HTR-8/SVneo (cell line): ENCODE measurements at places on chromosomes 4 and X.

- no peak for DNase-seq
Observed at GRCh38 chr4:53747401-53747800, 156.1 kb upstream of the LNX1 start.

DNA sequence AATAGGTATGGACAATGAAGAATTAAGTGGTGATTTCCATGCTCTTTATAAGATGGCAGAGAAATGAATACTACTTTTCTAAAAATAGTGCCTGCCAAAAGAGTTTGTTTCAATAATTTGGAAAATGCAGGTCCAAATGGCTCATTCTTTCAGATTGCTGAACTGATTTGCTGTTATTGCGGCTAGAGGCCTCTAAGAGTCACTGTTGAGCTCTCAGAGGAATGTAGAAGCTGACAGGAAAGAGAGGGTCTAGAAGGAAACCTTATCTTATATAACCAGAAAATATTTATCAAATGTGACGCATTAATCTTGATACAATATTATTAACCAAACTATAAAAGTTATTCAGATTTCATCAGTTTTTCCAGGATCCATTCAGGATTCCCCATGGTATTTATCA, 65.7 kb upstream of the PAGE1 start:
- DNase-seq: peak; percentile 5

DNA sequence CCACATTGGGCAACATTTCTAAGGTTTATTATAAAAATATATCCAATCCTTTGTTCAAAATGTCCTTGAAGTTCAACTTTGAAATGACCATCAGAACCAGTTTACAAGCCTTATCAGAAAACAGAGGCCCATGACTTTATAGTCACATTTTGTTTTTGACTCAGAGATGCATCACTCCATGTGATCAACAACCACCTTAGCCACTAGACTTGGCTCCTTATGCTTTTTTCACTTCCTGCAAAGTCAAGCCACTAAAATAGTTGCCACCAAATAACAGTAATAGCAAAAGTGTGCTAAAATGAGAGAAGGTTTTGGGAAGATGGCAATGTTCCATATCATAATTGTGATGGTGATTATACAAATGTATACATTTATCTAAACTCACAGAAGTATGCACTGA, 181.7 kb downstream of the MAML3 start:
- no peak for DNase-seq

- DNase-seq: no peak
Observed at GRCh38 chr4:17805580-17806155, 4.9 kb downstream of the DCAF16 start.

DNA sequence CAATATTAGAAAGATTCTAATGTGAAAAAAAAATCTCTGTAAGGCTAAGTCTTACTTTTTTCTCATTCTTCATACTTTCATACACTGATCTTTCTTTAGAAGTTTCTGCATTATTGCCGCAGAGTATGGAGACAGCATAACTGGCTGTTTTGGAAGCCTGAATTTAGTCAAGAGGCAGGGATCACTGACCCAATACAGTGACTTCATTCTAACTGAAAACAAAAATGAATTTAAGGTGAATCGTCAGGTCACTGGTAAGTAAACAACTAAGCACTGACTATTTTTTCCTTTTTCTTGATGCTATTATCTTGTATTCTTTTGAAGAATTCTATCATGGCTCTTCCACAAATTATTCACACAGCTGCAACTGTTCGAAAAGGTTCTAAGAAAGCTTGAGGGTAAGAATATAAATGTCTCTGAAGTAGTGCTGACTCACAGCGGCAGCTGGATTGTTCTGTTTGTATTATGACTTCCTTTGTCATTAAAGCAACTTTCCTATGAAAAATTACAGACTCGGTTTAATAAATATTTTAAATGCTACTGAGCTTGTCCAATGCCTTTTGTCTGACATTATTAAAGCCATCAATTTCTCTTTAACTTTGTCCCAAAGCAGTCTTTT, 609.3 kb downstream of the FSTL5 start:
- no peak for DNase-seq

GRCh38 chrX:72348247-72348979, 42.7 kb upstream of the CITED1 start:
- no peak for DNase-seq

GRCh38 chr4:59612235-59612634, 1587.9 kb upstream of the ADGRL3 start:
- DNase-seq: peak; percentile 6

DNA sequence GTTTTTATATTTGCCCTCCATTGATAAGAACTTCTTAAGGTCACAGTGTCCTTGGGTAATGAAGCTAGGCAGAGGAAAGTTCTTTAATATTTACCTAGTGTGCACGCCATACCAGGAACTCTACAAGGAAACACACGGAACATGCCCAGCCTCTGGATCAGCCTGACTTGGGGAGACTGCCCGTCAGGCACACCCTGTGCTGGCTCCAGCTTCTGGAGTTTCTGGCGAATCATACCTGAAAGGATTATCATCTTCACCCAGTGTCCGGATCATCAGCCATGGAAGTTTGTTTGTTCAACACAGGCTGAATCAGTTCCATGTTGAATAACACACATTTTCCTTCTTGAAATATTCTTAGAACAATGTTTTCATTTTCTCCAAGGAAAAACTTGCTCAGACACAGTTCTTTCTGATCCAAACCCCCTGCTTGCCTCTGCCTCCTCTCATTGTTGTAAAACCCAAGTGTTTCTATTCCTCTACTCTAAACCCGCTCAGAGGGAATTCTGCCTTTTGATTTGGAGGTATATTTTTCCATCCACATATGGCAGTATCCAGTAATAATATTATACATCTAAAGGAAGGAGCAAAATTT, 176.7 kb downstream of the SHROOM3 start:
- DNase-seq: no peak

GRCh38 chrX:47458528-47458927, 24.5 kb downstream of the ZNF41 start:
- no peak for DNase-seq

GRCh38 chr4:127708985-127709384, 21.2 kb upstream of the SLC25A31 start:
- no peak for DNase-seq

DNA sequence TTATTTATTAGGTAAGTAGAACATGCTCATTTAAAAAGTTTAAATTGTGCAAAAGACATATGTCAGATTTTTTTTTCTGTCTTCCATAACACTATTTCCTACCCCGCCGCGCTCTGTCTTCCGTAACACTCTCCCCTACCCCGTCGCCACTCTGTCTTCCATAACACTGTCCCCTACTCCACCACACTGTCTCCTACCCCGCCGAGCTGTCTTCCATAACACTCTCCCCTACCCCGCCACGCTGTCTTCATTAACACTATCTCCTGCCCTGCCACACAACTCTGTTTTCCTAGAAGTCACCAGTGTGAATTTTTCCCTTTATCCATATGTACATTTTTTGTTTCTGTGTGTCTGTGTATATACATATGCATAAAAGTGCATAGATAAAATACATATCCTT, 4.4 kb downstream of the MSMO1 start:
- DNase-seq: no peak

- no peak for DNase-seq
Observed at GRCh38 chrX:21700967-21701366, 42.8 kb upstream of the KLHL34 start.

GRCh38 chrX:130556951-130557350, 155.2 kb downstream of the RBMX2 start:
- DNase-seq: no peak

- DNase-seq: peak; percentile 52
Observed at GRCh38 chr4:88017516-88018297, 10.3 kb downstream of the PKD2 start.

DNA sequence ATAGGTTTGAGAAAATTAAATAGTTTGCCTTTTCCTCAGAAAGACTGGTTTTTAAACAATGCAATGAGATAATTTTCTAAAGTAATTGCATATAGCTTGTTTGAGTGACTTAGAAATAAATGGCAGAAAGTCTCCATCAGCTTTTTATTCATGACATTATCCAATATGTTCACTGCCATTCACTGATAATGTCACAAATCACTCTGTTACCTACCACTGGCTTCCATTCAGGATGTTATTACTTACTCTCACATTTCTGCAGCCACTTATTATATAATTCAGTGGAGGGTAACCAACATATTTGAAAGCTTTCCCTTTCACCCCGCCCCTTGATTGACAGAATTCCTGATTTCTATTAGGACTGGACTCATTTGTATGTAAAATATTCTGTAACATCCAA, 1583.5 kb downstream of the PCDH18 start:
- DNase-seq: no peak

DNA sequence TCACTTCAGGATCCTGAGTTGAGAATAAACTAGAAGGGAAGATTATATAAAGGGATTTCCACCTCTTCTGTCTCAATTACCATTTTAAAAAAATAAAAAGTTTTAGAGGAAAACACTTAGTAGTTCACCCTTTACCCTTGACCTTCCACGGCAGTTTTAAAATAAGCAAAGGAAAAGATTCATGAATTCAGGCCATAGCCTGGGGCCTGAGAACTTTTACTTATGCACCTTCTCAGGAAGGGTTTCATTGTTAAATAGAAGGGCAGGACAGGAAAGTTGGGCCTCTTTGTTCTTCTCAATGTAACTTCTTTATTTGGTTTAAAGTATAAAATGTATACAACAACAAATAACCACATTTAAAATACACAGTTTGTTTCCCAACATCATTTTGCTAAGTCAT, 54.9 kb downstream of the PKD2 start:
- no peak for DNase-seq

DNA sequence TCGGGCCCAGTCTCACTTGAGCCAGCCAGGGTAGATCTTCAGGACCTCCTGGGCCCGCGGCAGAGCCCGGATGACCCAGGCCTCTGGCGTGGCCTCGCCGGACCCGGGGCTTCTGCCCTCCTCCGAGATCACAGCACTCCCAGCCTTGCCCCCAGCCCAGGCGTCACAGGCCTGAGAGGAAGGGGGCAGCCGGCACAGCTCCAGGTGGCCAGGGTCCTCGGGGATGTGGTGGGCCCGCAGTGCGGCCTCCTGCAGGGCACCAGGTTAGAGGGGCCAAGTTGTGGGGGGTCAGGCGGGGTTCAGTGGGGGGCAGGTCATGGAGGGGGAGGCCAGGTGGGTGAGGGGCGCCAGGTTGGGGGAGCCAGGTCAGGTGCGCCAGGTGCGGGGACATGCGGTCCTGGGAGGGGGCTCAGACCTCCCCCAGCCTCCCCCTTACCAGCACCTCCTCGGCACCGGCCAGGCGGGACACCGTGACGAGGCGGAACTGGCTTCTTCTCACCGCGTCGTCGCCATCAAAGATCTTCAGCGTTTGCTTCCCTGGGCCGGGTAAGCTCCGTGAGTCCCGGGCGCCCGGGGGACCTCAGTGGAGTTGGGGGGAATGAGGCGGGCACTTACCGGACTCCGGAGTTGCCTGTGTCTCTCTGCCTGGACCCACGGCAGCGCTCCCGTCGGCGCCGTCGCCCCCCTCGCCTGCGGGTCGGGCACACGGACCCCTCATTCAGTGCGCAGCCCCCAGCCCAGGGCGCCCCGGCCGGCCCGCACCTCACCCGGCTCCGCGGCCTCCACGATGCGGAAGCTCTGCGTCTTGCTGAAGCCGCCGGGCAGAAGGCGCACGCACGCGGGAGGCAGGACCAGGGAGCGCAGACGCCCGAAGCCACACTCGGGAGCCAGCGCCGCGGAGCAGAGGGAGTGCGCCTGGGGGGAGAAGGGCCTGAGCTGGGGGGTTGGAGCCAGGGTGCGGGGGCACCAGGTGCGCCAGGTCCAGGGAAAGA, 6.0 kb downstream of the DGKQ start:
- DNase-seq: no peak

GRCh38 chr4:144589512-144589911, 56.4 kb upstream of the HHIP start:
- DNase-seq: no peak

DNA sequence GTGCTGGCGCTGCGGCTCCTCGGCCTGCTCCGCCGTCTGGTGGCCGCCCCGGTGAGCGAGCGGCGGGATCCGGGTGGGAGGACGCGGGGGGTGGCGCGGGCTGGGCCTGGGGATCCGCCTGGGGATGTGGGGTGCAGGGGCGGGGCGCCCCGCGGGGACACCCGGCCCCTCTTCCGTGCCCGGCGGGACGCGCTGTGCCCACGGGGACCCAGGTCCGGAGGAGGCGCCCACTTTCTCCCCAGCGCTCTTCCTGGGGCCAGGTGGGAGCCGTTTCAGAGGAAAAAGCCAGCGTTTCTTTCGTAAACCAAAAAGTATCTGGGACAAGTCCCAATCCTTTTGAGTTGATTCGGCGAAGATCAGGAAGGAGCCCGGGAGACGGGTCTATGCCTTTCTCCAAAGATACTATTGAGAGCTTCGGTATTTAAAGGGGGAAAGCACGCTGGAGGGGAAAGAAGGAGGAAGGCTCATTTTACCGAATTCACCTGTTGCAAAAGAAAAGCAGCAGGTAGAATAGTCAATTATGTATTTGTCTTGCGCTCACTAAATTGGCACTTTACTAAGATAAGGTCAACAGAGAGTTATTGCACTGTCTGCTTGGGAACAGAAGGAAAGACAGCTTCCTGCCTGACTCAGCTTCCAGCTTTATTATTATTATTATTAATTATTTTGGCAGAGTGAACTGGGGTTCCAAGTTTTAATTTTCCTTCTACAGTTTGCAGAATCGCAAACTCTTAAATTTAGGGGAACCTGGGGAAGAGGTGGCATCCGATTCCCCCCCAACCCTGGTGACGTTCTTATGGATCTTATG, 81.5 kb upstream of the CD99 start:
- no peak for DNase-seq

- no peak for DNase-seq
Observed at GRCh38 chrX:12452268-12452667, 314.0 kb downstream of the FRMPD4 start.

DNA sequence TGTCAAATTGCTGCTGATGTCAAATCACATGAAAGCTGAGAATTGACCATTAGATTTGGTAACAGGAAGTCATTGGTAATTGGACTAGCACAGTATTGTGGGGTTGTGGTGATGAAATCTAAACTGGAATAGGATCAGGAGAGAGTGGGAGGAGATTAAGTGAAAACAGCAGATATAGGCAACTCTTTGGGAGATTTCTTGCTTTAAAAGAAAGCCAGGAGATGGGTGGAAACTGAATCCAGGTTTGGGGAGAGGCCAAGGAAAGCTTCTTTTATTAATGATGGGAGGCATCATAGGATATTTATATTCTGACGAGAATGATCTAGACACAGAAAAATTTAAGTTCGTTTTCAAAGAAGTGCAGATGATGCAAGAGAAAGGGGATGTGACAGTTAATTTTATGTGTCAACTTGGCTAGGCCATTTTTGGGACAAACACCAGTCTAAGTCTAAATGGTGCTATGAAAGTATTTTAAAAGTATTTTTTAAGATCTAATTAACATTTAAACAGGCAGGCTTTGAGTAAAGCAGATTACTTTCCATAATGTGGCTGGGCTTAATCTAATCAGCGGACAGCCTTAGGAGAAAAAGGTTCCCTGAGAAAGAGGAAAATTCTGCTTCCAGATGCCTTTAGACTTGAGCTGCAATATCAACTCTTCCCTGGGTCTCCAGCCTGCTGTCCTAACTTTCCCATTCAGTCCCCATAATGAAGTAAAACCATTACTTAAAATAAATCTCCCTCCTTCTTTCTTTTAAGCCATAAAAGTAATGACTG, 24.7 kb downstream of the SEC24D start:
- no peak for DNase-seq

DNA sequence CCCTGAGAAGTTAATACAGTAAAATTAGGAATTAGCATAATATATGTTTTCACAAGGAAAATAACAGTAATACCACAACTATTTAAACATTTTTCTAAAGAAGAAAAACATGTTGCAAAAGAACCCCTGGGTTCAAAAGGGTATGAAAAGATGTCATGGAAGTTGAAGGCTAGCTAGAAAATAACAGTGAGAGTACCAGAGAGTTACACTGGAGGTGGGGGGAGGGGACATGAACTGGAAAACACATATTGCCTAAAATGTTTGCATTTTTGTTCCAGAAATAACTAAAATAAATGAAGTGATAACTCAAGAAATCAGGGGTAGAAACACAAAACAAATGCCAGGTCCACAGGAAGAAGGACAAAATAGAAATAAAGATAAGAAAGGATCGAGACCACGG, 336.6 kb upstream of the MAD2L1 start:
- no peak for DNase-seq
